ENCODE measurements at places on chromosomes 5 and 9.

DNA sequence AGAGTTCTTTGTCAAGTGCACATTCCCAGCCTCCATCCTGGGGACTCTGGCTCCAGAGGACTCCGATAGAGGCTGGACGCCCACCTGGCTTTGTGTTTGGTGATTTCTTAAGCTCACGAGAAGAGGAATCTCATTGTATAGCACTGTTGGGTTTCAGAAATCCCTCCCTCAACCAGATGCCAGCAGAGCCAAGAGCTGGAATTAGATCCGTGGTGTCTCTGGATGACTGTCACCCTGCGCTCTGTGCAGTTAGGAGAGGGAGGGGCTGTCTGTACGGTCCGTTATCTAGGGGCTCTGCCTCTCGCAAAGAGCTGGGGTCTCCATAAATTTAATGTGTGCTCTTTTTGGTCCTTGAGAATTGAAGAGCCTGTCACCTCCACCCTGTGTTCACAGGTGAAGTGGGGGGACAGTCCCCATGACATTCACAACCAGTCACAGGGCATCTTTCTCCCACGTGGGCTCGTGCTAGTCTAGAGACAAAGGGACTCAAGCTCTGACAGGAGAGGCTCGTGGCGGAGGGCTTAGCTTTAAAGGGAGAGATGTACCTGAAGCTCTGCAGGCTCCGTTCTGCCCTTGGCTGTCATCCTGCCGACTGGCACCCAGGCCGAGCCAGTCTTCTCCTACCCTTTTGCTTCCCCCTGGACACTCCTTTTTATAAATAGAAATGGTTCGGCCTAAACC is 41.4 kb downstream of the FAM78A start:
- no peak for DNase-seq

DNA sequence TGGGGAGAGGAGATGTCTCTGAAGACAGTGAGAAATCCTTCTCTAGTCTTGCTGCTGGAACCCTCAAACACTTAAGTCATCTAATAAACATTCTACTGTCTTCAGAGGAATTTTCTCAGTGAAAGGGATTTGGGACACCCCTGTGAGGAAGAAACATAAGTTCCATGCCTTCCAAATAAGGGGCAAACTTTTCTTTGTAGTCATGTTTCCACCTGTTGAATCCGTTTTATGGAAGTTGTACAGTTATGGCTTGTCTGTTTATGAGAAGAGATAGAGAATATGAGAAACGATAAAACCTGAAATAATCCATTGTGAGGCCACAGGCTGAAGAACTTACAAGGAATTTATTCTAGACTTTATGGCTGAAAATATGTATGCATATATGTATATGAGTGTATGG is 49.6 kb downstream of the DOCK8 start:
- DNase-seq = no peak

DNA sequence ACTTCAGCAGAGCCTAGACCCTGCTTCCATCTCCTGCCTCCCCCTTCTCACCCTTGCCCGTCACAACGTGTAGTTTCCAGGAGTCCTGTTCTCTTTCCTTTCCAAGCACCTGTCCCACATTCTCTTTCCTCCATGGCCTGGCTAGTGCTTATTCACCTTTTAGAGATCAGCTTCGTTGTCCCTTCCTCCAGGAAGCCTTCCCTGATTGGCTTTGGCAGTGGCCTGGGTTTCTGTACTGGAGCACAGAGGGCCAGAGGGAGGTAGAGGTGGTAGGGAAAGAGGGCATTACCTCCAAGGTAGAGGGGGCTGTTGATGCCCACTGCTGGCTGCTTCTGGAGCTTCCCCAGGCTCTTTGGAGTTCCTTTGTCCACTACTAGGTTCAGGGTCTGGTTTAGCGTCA is 93.7 kb upstream of the PANK3 start:
- DNase-seq = no peak

DNA sequence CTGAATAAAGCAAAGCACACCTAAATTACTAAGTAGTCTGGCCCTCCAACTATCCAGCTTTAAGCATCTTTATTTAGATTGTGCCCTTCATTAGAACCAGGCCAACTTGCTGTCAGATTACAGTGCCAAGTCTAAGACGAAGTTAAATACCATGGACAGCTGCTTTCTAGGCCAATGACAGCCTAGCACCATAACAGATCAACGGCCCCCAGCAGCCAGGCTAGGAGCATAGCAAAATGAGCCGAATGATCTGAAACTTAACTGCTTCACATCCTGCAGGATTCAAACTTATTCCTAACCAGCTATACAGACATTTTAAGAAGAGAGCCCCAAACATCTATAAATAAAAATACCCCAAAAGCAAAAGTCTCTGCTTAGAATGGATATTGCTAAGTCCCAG is 6.8 kb downstream of the SLC24A2 start:
- DNase-seq = no peak

DNA sequence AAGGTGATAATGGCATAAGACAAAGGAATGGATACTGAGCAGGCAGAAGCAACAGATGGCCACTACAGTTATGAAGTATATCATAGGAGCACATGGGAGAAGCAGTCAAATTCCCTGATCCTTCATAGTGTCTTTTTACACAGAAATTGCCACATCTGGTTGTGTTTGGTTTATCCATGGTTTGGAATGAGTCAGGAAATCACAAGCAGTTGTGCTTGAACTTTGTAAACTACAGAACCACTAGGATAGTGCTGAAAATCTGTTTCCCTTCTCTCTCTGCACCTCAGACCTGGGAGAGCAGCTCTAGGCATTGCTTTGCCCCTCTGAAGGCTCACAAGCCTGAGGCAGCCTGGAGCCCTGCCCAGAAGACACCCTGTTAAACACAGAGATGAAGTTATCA is 134.0 kb downstream of the DMRT2 start:
- DNase-seq = no peak

DNA sequence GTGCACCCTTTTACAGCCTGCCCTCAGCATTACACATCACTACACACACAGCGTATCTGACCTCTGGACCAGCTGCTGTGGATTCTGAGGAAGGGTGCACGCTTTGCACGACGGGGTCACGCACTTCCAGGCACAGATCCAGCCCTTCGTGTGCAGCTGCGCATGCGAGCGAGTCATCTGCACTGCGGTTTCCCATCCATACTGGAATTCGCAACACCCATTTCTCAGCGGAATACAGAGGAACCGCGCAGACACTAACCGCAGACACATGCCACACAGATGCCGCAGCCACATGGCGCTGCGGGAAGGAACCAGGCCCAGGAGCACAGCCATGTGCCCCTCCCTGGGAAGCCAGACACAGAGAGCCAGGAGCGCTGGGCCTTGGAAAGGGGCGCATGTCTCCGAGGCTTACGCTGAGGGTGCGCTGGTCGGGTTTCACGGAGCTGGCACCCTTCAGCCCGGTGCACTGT is 43.5 kb downstream of the PNPLA7 start:
- DNase-seq = no peak

DNA sequence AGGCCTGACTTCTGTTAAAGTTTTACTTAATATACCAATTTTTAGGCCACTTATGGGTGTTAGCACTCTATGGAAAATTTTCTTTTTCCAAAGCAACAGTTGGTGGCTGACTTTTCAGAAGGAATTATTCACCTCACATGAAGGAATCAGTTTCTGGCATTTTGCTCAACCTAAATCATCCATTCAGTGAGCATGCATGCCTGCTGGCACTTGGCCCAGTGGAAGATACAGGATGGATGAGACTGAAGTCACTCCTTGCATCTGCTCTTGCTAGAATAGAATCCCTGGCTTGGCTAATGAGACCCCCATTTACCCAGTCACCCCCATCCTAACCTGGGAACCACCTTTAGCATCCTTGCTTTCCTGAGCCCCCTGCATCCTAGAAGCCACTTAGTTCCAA is 131.7 kb downstream of the WDR41 start:
- no peak for DNase-seq

DNA sequence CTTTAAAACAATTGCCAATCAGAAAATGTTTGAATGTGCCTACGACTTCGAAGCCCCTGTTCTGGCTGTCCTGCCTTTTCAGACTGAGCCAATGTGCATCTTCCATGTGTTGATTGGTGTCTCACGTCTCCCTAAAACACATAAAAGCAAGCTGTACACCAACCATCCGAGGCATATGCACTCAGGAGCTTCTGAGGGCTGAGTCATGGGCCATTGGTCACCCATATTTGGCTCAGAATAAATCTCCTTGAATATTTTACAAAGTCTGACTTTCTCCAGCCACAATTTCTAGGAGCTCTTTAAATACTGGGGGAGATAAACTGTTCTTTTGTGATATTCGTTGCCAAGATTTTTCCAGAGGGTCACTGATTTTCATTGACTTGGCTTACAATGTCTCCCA is 53.9 kb downstream of the C9orf57 start:
- no peak for DNase-seq

Data from activated CD8-positive, alpha-beta memory T cell treated with anti-CD3 and anti-CD28 coated beads, Interleukin-2, amount 10 ng/mL, durations not matched to agents 7 days and 5 days (primary cell).